H7 (cell line): ENCODE measurements at places on chromosomes 1 and 21. TPM values are rescaled to one million over a fixed set of nuclear protein-coding genes. Genes with fewer than 3 reads are reported as not detected.

DNA sequence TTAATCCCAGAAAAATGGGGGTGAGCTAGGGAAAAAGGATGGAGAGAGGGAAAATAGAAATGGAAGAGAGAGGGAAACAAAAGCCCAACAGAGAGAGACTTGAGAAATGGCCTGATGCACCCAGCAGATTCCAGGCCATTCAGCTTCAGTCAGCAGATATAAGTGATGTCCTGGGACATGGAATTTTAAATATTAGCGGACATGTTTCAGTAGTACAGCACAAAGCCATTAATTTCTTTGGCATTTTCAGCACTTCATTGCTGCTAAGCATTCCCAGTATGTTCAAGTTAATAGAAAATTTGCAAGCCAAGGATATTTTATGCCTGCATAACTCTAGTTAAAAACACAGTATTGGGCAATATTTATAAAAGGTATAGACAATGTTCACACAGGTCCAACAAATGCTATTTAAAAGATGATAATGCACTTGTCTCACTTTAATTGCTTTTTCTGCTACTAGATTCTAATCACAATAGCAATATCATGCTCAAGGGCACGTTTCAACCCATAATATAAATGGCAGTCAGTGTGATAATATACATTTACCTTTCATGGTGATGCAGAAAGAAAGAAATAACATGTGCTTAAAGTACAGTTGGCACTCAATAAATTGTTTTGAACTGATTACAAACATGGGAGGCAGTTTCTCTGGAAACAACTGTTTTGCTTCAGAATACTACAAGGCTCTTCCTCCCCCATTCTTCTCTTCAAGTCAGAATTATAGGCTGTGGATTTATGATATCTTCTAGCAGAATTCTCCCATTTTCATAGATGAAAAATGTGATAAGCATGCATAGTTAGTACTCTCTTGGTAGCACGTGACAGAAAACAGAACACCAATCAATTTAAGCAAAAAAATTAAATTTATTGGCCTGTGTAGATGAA, 108.1 kb upstream of the MAGI3 start:
- no peak for DNase-seq

DNA sequence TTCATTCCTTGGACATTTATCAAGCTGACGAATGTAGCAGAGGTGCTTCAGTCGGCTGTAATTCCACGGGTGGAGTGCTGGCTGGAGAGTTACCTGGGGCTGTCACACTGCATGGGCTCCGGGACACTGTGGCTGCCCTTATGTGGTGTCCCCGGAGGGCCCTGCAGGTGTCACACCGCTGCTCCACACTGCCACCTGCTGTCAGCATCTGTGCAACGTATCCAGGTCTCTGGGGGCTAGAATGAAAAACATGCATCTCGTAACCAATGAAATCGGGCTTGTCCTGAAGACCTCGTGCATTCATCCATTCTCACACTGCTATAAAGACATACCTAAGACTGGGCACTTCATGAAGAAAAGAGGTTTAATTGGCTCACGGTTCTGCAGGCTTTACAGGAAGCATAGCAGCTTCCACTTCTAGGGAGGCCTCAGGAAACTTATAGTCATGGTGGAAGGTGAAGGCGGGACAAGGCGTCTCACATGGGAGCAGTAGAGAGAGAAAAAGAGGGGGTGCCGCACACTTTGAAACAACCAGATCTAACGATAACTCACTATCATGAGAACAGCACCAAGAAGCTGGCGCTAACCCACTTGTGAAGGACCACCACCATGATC, 46.7 kb upstream of the PCBP3 start:
- DNase-seq = peak; percentile 93

- DNase-seq = no peak
Measured at GRCh38 chr1:155454096-155454495, 108.5 kb downstream of the ASH1L start.

GRCh38 chr1:107525961-107526360, 385.1 kb downstream of the NTNG1 start:
- DNase-seq = no peak

DNA sequence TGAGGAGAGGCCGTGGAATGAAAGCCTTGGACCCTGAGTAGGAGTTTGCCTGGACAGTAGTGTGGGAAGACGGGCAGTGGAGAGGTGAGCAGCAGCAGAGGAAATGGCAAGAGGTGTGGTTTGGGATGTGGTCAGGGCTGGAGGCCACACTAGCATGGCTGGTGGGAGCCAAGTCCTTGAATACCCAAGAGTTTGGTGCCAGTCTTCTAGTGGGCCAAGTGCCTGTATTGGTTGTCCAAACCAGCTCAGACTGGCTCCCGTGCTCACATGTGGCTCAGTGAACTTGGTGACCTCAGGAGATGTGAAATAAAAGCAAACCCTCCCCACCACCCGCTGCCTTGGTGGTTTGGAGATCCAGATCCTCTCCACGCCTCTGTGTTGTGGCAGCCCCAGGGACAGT, 2.4 kb downstream of the GUCA2A start:
- no peak for DNase-seq

GRCh38 chr1:77940921-77941570, 37.8 kb downstream of the FUBP1 start:
- no peak for DNase-seq

DNA sequence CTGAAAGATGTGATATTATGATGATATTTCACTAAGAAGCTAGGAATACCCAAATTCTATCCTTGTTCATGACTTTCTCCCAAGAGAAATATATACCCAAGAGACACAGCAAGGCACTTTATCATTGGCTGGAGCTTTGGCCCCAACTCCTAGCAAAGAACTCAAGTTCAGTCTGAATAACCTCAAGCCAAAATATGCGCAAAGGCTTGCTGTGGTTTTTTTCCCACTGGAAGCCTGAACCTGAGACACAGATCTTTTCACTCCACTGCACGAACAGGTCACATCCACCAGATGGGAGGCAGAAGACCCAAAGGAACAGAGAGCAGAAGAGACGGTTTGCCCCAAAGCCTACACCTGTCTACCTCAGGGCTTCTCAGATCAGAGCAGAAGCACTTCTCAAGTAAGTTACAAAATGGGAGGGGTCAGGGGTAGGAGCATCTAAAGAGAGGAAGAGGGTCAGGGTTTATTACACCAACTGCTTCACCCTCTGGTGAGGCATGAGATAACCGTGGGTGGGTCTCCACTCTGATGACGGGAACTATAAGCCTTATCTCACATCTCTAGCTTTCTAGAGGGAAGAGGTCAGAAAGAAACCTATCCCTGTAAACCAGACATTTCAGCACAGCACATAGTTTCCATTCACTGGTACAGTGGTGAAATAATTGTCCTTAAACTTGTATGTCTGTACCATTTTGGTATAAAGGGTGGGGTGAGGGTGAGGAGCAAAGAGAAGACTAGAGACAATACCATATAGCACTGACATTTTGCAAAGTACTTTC, 17.1 kb upstream of the CDC42BPA start:
- DNase-seq = no peak

DNA sequence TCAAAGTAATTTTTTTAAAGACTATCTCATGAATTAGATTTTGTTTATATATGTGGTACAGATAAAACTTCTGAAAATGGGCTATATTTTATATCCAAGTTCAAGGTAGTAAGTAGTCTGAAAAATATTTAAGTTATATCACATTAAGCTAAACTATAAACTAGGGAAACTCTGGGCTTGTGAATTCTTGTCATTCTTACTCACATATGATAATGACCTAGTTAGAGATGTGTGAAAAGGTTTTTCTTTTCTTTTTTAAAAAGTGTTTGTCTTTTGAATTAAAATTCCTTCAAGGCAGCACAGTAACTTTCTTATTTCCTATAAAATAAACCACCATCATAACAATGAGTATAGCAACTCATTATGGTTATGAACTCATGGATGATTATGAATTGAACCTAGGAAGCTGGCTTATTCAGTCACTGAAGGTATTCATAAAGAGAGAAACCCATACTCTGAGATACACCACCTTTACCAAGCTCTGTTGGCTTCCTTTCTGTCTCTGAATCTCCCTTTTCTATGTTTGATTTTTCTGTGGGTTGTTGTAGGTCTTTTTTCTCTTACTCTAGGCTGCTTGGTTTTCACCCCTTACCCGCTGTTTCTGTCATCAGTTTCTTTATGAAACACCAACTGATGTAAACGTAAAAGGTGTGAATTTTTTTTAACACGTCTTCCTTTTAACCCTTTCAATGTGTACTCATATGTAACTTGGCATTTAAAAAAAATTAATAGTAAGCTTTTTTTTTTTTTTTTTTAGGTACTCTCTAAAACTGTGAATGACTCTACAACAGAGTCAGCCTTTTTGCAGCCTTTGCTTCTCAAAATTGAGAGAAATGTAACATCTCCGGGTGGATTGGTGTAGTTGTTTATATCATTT, 25.2 kb downstream of the IL12RB2 start:
- DNase-seq = no peak

DNA sequence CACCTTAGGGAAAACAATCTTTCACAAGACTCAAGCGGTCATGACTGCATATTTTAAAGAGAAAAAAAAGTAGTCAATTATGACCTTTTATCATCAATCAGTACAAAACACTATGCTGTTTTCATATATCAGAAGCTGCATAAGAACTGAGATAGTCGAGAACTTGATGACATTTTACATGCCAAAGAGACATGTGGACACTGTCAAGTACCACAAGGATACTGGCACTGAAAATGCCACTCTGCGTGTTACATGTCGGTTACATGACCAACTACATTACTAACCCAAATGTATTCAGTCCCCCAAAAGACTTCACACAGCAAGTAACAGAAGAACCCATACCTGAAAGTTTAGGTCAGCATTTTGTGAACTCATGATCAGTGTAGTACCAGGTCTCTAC, 975.0 kb upstream of the ADGRL4 start:
- DNase-seq = no peak

The IARS2 gene
- 119 and 149 TPM in 2 replicates for total RNA-seq

DNA sequence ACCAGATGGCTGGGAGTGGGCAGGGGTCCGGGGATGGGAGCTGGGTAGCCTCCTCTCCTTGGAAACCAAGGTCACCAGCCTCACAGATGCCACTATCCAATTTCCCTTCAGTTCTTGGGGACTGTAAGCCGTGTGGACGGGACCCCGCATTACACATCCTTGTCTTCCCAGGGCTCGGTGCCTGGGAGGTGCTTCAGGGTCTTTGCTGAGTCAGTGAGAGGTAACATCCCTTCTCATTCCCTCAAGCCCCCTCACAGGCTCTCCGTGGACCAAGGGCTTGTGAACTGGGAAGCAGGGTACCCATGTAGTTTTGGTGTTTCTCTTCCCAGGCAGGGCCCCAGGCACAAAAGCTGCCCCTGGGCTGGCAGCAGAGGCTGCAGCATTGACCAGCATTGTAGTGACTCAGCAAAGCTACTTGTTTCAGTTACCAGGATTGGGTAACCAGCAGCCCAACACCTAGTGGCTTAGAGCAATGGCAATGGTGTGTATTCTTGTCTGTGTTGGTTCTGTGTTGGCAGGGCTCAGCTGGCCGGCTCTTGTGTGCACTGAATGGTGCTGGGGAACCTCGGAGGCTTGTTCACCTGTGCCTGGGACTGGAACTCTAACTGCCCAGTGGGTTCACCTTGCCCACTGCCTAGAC, 24.6 kb upstream of the PCBP3 start:
- DNase-seq = no peak

DNA sequence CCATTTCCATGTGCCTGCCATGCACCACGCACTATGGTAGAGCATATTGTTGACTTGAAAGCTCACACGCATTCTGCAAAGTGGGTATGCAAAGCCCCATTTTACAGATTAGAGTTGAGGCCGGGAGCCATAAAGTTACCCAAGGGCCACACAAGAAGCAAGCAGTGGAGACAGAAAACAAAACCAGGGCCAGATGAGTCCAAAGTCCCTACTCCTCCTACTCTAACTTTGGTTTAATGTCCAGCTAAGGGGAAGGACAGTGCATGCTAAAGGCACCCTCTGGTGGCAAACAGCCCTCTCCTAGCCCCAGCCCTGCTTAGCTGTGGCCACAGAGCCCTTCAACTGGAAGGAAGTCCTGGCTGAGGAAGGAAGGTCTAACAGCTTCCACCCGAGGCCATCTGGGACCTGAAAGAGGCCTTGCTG, 74.9 kb downstream of the SLC66A1 start:
- DNase-seq = no peak

DNA sequence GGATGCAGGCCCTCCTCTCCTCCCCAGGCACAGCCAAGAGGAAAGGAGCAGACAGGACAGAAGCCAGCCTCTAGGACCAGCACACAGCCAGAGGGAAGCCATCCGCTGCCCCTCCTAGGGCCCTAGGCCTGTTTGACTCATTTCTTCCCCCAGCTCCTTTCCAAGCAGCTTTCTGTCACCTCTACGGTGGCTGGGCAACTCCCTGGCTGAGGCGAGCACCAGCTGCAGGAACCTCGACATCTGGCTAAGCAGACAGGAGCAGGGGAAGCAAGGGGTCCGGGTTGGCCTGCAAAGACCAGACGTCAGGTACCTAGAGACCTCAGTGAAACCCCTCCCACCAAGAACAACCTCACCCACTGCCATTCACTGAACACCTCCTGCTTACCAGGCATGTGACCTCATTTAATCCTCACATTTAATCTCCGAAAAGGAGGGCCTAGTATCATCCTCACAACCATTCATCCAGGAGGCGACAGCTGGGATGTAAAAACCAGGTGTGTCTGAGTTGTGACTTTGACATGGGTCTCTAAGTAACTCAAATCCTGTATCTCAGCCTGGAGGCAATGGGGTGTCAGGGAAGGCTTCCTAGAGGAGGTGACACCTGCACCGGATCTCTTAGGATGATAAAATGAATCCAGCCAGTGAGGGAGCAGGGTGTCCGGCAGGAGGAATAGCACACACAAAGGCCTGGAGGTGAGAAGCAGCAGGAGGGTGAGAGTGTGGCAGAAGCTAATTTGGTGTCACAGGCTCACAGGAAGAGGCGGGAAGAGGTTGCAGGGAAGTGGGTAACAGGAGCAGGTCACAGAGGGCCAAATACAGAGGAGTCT, 5.9 kb downstream of the LRP8 start:
- no peak for DNase-seq

- DNase-seq = no peak
Measured at GRCh38 chr1:23624440-23624839, 65.1 kb upstream of the ID3 start.

DNA sequence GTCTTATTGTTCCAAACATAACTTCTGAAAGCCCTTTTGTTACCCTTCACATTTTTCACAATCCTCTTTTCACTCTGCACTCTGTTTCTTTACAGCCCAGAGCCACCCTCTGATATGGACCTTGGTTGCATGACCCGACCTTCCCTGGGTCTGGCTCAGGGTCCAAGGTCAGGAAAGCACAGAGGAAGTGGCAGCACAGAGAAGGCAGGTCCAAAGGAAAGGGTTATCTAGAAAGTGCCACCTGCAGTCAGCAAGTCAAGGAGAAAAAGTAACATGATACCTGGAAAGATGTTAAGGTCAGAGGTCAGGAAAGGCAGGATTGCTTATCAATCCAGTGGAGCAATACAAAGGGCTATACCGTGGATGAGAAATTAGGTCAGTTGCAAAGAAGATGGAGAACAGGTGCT, 18.4 kb downstream of the BCAR3 start:
- no peak for DNase-seq

The BATF3 gene
- 2.5 and 5.8 TPM in 2 replicates for total RNA-seq

- DNase-seq = no peak
Measured at GRCh38 chr1:30286988-30287839, 436.2 kb downstream of the MATN1 start.

- DNase-seq = peak; percentile 32
Measured at GRCh38 chr1:182301467-182302198, 90.0 kb downstream of the GLUL start.

GRCh38 chr1:211279340-211279739, 20.2 kb downstream of the RCOR3 start:
- DNase-seq = no peak

The LDLRAP1 gene
- 47.0 and 47.9 TPM in 2 replicates for total RNA-seq
